COLO829 (cell line): ENCODE measurements at places on chromosomes 7 and 10.

DNA sequence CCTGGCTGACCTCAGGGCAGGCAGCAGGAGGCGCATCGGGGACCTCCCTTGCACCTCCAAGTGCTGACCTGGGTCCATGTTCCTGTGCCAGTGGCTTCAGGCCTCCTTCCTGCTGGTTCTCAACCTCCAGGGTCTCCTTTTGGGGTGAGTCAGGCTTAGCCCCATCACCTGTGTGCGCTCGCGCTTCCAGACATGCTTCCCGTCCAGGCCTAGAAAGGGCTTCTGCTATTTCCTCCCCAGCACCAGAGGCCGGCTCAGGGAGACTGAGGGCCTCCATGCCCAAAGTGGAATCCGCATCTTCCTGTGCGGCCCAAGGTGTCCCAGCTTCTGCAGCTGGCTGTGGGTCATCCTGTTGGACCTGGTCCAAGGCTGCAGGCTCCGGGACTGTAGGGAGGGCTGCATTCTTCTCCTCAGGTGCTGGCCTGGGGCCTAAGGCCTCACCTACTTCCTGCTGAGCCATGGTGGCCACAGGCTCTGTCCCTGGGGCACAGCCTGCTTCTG is 5.9 kb downstream of the NACAD start:
- DNase-seq, result no peak

GRCh38 chr7:25807086-25807611 is 344.8 kb upstream of the NFE2L3 start:
- no peak for DNase-seq

- no peak for DNase-seq
These were observed 197.5 kb downstream of the ARHGAP21 start for GRCh38 chr10:24526085-24526649.

DNA sequence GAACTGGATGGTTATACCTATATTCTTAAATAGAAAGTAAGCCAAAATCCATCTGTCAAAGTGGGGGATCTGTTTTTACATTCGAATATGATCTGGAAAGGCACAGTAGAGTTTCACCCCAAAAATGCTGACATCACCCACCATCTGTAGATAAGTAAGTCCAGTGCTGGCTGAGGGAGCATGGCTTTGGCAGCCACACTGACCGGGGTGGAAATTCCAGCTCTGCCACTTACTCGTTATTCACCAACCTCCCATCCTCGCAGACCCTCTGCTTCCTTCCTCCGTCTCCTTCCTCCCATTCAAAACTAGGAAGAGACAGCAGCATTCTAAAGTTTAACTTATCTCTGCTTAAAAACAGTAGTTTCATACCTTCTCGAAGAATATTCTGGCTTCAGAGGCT is 84.9 kb upstream of the GATA3 start:
- no peak for DNase-seq

GRCh38 chr7:151174246-151175046 is 7.0 kb upstream of the GBX1 start:
- DNase-seq, result peak; percentile 36
